Activated CD4-positive, alpha-beta T cell treated with anti-CD3 and anti-CD28 coated beads, Interleukin-2, amount 10 ng/mL, durations not matched to agents 7 days and 5 days (primary cell): ENCODE measurements at places on chromosomes 3 and 15. TPM values are rescaled to one million over a fixed set of nuclear protein-coding genes. Genes with fewer than 3 reads are reported as not detected.

GRCh38 chr3:69451594-69451993, 65.7 kb upstream of the FRMD4B start:
- H3K27ac ChIP-seq, result no peak overlapping the region
- no peak overlapping the region for H3K4me3 ChIP-seq
- no peak for DNase-seq
- H3K4me1 ChIP-seq, result no peaks in the 10 kb centered on the region
- no peaks in the 10 kb centered on the region for H3K27me3 ChIP-seq
- H3K36me3 ChIP-seq, result no peaks in the 10 kb centered on the region

DNA sequence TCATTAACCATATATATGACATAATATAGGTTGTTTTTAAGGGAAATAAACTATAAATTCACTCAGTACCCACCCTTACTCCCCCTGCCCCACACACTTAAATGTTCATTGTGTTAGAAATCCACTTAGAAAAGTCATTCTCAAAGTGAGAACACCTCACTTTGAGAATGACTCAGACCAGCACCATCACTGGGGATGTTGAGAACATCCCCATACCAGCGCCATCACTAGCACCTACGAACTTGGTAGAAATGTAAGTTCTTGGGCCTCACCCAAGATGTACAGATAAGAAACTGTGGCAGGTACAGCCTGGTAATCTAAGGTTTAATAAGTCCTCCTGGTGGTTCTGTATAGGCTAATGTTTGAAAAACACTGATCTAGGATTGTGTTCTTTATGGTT, 362.6 kb downstream of the LPP start:
- no peak for DNase-seq
- no peak overlapping the region for H3K4me3 ChIP-seq
- no peaks in the 10 kb centered on the region for H3K27me3 ChIP-seq
- peaks cover 11% of the 10 kb centered on the region for H3K36me3 ChIP-seq
- peaks cover 6% of the 10 kb centered on the region for H3K4me1 ChIP-seq

- H3K4me1 ChIP-seq, result peaks cover 10% of the 10 kb centered on the region
- no peaks in the 10 kb centered on the region for H3K27me3 ChIP-seq
- H3K36me3 ChIP-seq, result no peaks in the 10 kb centered on the region
- H3K4me3 ChIP-seq, result no peak overlapping the region
- DNase-seq, result no peak
- H3K27ac ChIP-seq, result no peak overlapping the region
These were observed 109.8 kb upstream of the MANF start for GRCh38 chr3:51275111-51275805.

DNA sequence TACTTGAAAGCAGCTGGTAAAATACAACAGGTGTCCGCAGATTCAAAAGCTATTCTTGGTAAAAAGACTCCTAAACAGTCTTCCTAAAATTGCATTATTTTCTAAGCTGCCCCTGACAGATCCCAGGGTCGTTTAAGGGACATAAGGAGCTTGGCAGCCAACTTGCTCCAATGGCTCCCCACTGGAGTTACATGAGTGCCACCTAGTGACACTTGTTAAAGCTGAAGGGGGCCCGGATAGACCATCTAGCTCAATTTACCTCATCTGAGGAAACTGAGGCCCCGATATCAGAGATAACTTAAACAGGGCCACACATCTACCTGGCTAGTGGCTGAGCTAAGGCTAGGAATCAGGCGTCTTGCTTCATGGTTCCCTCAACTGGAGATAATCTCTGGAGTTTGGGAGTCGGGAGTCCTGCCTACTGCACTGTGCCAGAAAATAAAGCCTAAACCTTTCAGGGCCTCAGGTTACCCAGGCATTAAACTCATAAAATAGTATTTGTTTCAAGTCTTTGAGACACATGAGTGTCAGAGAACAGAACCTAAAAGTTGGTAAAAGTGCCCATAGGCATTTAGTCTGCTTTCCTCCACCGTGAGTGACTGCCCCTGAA, 6.5 kb upstream of the TBC1D23 start:
- H3K27ac ChIP-seq, result no peak overlapping the region
- peak; percentile 64 for DNase-seq
- no peak overlapping the region for H3K4me3 ChIP-seq
- H3K36me3 ChIP-seq, result no peaks in the 10 kb centered on the region

The ENTPD3 gene
- total RNA-seq, result not detected

The ECE2 gene
- not detected for total RNA-seq

The RPS27L gene
- 226 TPM for total RNA-seq
